Stimulated activated CD4-positive, alpha-beta T cell treated with anti-CD3 and anti-CD28 coated beads, Interleukin-4, amount 100 ng/mL, for 24 hours (primary cell): ENCODE measurements at places on chromosomes 4 and X.
A peak's percentile ranks its signal among the peaks of the same experiment; 100 is the strongest.

DNA sequence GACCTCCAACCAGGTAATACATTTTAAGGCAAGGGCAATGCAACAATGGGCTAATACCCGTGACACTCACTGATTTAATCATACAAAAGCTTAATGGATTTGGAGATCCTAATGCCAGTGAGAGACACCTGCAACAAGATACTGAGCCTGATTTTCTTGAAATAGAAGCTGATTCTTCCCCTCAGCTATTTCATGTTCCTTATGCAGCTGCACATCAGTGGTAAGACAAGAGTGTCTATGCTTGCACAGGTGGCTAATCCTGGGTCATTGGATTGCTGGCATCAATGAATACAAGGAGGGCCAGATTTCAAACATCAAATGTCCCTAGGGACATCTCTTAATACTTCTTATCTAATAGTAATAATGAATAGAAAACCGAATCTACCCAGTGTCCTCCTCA, 139.7 kb downstream of the PPARGC1A start:
- DNase-seq: no peak

DNA sequence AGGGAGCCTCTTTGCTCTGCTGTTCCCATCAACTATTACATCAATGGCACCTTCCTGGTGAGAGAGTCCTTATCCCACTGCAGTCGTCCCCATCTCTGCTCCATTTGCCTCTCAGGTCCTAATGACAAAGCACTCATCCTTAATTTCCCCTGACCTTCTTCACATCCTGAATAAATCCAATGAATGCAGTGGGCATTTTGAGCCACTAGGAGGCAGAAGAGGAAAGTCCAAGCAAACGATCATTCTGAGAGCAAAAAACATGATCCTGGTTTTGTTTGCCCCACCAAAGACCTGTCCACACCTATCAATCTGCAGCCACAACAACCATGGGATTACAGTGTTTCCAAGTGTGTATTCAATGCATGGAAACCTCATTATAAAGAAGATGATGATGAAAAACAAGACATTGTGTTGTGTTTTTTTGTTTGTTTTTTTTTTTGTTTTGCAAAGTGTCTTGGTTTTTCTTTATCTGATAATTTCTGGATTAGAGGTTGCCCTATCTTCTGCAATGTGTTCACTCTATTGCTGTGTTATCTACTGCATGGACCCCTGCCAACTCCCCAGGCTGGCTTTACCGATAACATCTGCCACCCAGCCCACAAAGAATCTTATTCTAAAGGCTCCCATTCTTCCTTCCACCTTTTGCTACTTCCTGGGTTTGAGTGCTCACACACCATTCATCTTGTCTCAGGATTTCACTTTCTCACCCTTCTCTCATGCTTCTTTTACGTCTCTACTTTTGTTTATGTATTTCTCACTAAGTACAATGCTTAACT, 207.2 kb downstream of the NLGN4X start:
- DNase-seq: peak; percentile 8

DNA sequence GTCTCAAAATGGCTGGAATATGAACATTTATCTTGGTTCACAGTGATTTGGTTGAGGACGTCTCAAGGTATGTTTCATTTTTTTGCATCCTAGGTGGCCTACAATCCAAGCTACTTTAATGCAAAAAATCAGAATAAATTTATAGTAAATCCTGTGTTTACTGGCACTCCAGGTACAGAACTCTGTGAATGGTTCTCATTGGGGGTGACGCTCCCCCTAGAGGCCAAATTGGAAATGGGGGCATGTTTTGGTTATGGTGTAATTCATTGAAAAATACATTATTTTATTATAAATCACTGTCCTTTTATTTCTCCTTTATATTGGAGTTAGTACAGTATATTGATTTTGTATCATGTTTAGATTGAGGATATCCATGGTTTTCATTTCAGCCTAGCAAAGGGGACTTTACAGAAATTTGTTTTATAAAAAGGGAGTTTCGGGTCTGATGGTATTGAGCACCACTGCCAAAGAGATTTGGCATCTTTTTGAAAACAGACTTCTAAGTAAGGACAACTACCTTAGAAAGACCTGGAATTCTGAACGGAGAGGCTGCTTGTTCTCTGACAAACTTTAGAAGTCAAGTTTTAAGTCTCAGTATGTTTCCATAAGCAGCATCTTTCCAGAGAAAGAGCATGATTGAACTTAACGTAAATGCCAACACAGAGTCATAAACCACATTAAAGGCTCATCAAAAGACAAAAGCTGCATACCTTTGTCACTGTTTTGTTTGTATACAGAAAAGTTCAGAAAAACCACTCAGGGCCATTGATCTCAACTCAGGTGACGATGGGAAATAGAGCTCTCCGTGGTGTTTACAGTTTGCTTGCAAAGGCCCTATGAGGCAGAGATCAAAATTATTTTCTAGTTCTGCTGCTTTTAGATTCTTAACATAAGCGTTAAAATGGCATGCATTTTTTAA, 19.4 kb downstream of the MTM1 start:
- DNase-seq: peak; percentile 54

DNA sequence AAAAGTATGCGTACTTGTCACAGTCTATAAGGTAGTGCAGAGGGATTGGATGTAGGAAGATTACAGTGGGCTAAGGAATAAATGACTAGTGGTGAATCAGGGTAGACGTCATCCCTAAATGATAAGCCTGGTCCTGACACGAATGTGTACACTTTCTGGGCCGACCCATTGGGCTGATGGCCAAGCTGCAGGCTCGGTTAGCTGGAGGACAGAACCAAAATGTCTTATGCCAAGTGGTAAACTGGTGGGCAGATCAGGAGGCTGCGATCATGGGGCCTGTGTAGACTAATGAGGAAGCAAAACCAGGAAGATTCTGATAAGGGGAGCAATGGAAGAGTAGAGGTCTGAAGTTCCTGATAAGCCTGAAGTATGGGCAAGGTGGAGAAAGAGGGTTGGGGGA, 272.8 kb upstream of the GATB start:
- DNase-seq: no peak

DNA sequence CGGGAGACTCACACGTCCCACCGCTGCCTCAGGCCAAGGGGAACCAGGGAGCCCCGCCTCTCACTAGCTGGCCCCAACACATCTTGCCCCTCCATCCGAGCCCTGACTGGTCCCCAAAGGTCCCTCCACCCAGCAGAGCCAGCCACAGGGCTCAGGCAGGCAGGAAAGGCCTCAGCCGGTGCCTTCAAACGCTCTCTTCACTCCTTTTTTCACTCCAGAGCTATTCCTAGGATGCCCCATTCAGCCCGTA, 1.5 kb upstream of the ARHGAP4 start:
- no peak for DNase-seq

GRCh38 chr4:161252520-161253141, 911.2 kb downstream of the FSTL5 start:
- DNase-seq: no peak

DNA sequence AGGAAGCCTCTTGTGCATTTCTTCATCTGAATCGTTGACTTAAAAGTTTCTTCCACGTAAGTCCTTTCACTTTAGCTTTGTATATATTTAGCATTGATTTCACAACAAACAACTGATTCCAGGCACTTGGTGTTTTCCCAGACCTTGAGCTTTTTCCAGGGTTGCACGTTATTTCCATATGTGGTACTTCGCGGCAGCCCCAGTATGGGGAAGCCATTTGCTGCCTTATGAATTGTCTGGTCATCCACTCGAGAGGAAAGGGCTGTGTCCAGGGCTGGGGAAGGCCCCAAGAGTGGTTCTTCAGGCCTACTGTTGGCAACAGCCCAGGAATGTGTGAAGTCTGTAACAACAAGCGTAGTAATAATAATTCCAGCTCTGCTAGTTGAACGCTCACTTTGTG, 2.8 kb upstream of the TLR8 start:
- no peak for DNase-seq

DNA sequence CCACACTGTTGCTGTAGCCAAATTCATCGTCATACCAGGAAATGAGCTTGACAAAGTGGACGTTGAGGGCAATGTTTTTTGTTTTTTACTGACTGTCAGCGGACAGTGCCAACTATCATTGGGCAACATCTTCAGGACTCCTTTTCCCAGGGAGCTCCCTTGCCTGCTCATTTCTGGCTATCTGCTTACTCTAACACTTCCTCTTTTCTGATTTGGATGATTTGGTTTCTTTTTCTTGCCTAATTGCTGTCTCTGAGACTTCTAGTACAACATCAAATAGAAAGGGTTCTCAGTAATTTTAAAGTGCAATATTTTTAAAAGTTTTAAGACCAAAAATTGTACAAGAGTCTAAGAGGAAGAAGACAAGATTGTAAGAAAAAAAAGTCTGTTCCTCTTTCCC, 92.0 kb upstream of the KLHL4 start:
- no peak for DNase-seq

- no peak for DNase-seq
These were observed 190.4 kb downstream of the UNC5C start for GRCh38 chr4:95358421-95358820.

DNA sequence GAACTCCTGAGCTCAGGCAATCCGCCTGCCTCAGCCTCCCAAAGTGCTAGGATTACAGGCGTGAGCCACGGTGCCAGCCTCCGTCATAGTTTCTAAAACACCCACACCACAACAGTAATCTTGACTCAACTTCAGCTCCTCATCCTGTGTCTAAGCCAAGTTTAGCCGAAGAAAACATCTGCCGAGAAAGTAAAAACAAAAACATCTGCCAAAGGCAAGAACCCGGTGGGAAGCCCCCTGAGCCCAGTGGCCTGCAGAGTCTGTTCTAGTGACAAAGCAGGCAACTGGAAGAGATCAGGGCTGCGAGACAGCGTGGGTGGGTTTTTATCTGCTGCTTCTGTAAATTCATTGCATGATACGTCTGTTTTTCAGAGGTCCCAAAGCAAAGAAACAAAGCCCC, 26.6 kb upstream of the CD99 start:
- DNase-seq: no peak
